Effector memory CD8-positive, alpha-beta T cell (primary cell): ENCODE measurements at places on chromosomes 16 and 17.
A peak's percentile ranks its signal among the peaks of the same experiment; 100 is the strongest.

GRCh38 chr17:77738751-77739531 lies 219.6 kb upstream of the TNRC6C start:
- H3K36me3 ChIP-seq, result no peaks in the 10 kb centered on the region
- H3K27me3 ChIP-seq, result no peaks in the 10 kb centered on the region
- no peaks in the 10 kb centered on the region for H3K4me1 ChIP-seq
- no peak overlapping the region for H3K27ac ChIP-seq
- DNase-seq, result no peak

DNA sequence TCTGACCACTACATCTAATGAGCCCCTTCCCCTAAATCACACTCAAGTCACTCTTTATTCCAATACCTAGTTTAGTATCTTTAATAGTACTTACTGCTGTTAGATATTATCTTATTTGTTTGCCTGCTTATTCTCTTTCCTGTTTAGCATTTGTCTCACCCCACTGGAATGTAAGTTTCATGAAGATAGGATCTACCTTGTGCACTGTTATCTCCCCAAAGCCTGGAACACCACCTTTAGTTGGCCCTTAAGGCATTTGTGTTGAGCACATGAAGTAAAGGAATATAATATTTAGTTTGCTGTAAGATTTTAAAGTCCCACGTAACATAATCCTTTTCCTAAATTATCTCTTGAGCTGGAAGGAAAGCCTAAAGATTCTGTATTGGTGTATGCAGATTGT lies 50.2 kb downstream of the VPS35L start:
- H3K27me3 ChIP-seq, result no peaks in the 10 kb centered on the region
- DNase-seq, result no peak
- no peak overlapping the region for H3K4me3 ChIP-seq
- H3K36me3 ChIP-seq, result peaks cover 31% of the 10 kb centered on the region
- H3K4me1 ChIP-seq, result no peaks in the 10 kb centered on the region

DNA sequence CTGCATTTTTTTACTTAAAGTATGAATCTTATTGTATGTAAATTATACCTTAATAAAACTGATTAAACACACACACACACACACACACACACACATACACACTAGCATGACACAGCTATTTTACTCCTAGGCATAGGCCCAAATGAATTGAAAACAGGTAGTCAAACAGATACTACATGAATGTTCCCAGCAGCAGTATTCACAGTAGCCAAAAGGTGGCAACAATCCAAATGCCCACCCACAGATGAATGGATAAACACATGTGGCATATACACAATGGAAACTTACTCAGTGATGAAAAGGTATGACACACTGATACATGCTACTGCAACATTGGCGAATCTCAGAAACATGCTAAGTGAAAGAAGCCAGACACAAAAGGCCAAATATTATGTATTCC lies 223.5 kb downstream of the CYB561 start:
- H3K4me1 ChIP-seq, result no peaks in the 10 kb centered on the region
- no peak overlapping the region for H3K27ac ChIP-seq
- DNase-seq, result no peak
- H3K27me3 ChIP-seq, result no peaks in the 10 kb centered on the region
- H3K4me3 ChIP-seq, result no peak overlapping the region

- no peak for DNase-seq
- peak overlapping the region; percentile 46 for H3K4me3 ChIP-seq
- H3K36me3 ChIP-seq, result peaks cover 23% of the 10 kb centered on the region
- no peak overlapping the region for H3K27ac ChIP-seq
- peaks cover 95% of the 10 kb centered on the region for H3K27me3 ChIP-seq
- H3K4me1 ChIP-seq, result peaks cover 12% of the 10 kb centered on the region
Measured at GRCh38 chr17:48746916-48747444, 18.4 kb upstream of the HOXB13 start.

DNA sequence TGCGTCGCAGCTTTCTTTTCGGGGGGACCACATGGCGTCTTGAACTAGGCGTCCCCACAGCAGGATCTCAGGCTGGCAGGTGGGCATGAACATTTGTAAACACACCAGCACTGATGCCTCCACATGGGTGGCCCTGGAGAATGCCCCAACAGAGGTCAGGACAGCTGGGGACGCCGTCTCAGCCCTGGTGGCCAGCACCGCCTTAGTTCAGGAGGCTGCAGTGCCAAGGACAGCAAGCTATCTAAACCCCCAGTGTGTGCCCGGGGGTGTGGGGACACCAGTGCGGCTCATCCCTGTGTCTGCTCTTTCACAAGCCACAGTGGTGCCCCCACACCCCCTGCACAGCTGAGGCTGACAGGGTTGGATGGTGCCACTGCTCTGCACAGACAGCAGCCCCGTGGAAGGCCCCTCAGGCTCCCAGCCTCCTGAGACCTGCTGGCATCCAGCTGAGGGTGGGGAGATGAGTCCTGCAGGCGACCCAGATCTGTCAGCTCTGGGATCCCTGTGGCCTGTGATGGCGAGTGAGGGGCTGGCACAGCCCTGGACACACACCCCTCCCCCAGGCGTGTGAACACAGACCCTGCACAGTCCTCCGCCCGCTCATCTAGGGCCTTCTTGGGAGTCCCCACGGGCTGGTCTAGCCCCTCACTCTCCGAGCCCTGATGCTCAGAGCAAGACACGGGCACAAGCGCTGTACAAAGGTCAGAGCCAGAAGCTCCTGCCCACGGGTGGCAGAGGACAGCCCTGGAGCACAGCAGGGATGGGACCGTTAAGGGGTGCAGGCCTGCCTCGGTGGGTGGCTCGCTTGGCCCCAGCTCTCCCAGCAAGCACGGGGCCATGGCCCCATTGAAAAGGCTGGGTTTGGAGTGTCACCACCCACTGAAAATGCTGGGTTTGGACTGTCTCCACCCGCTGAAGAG lies 10.7 kb downstream of the FSCN2 start:
- H3K27me3 ChIP-seq, result peaks cover 28% of the 10 kb centered on the region
- DNase-seq, result no peak
- H3K4me1 ChIP-seq, result no peaks in the 10 kb centered on the region
- H3K36me3 ChIP-seq, result peaks cover 6% of the 10 kb centered on the region
- no peak overlapping the region for H3K27ac ChIP-seq
